ENCODE measurements at places on chromosomes 3 and 15. TPM values are rescaled to one million over a fixed set of nuclear protein-coding genes. Genes with fewer than 3 reads are reported as not detected.

DNA sequence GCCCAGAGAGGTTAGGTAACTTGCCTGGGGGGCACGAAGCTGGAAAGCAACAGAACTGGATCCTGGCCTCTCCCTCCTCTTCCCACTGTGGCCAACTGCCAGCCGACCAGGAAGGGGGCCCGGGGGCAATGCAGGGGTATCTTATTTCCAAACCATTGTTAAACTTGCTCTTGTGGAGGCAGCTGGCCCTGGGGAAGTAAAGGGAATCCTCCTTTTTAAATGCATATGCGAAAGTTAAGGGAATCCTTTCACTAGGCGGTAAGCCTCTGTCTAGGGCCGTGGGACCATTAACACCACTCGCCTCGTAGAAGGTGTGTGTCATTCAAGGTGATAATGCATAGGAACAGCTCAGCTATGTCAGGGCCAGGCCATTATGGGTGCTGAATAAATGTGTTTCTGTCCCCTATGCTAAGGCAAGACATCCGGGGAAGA lies 68.6 kb downstream of the ST6GAL1 start:
- DNase-seq = peak; percentile 35

DNA sequence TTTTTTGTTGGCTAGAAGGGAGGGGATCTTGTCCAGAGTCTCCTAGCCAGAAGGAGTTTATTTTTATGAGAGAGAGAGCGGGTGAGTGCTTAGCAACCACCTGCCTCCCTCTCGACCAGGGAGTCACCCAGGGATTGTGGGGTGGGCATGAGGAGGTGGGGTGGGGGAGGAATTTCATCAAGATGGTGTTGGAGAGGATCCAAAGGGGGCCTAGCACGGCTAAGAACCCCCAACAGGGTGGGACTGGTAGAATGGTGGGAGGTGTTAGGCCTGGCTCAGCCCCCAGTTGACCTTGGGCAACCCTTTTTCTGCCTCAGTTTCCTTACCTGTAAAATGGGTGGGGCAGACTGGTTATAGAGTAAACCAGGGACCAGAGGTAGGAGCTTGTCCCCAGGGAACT lies 1.8 kb downstream of the SLC6A6 start:
- peak; percentile 3 for DNase-seq

DNA sequence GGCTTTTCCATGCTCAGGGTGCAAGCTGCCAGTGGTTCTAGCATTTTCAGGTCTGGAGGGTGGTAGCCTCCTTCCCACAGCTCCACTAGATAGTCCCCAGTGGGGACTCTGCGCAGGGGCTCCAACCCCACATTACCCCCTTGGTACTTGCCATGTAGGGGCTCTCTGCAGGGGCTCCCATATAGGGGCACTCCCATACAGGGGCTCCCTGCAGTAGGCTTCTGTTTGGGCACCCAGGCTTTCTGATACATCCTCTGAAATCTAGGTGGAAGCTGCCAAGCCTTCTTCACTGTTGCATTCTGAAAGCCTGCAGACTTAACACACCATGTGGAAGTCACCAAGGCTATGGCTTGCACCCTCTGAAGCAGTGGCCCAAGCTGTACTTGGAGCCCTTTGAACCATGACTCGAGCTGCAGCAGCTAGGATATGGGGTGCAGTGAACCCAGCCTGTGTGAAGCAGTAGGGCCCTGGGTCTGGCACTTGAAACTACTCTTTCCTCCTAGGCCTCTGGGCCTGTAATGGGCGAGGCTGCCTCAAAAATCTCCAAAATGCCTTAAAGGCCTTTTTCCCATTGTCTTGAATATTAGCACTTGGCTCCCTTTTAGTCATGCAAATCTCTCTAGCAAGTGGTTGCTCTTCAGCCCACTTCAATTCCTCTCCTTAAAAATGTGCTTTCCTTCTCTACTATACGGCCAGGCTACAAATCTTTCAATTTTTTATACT lies 96.4 kb downstream of the TPRA1 start:
- DNase-seq = no peak

GRCh38 chr3:31606453-31606852 lies 73.7 kb downstream of the STT3B start:
- DNase-seq = no peak

DNA sequence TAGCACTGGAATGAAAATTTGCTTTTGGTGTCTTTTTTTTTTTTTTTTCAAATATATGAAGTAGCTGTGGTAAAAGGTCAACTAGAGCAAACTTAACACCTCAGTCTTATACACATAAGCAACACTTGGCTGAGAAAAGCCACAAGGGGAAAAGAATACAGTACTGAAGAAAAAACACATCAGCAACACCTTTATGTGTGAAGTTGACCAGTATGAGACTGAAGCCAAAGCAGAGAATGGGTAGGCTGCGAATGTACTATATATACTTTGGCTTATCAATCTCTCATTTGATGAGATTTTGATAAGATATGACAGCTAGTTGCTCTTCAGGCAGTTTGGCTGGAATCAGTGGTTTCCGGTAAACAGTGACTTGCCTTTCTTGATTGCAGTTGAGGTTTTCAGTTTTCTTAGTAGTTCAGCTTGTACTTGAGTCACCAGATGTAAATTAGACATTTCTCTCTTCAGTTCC lies 22.0 kb upstream of the ZCWPW2 start:
- no peak for DNase-seq

Gene ANO10
- total RNA-seq = 44.9 TPM

Gene AP3B2
- total RNA-seq = 218 TPM

- no peak for DNase-seq
Measured at GRCh38 chr15:76398317-76399104, 61.9 kb downstream of the ISL2 start.

Gene NRG4
- not detected for total RNA-seq

- no peak for DNase-seq
Measured at GRCh38 chr3:130312374-130312773, 33.1 kb upstream of the COL6A5 start.

Gene TMOD3
- total RNA-seq = 29.2 TPM

DNA sequence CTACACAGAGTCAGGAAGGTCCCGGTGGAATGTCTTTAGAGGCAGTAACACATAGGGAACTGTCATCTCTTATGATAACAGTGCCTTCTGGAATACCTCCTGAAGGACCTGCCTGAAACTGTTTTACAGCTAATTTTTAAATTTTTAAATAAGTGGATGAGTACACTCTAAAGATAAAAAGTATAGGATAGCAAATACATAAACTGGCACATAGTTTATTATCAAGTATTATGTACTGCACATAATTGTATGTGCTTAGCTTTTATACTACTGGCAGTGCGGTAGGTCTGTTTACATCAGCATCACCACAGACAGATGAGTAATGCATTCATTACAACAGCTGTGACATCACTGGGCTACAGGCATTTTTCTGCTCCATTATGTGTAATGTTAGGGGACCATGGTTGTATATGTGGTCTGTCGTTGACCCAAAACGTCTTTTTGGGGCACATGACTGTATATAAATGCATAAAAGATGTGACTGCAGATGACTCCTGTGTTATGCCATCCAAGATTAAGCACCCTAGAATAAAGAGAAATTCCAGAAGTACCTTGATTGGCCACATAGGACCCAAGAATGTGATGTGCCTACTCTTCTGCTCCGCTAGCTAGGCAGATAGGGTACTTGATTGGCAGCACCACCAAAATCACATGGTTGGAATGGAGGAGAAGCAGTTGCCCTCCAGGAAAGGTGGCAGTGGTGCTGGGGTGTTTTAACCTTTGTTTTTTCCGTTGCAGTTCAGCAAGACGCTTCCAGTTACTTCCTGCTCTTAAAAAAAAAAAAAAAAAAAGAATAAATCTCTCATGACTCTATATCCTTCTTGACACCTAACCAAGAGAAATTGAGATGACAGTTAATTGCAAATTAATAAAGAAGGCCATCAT lies 3.3 kb downstream of the VPS8 start:
- no peak for DNase-seq

Measured in glutamatergic neuron (in vitro differentiated cells).